Type B pancreatic cell (in vitro differentiated cells): ENCODE measurements at places on chromosomes 12 and 14. TPM values are rescaled to one million over a fixed set of nuclear protein-coding genes. Genes with fewer than 3 reads are reported as not detected.

- DNase-seq = no peak
- no peaks in the 10 kb centered on the region for H3K36me3 ChIP-seq
- H3K4me3 ChIP-seq = no peak overlapping the region
- peaks cover 3% of the 10 kb centered on the region for H3K27me3 ChIP-seq
These were observed 255.0 kb downstream of the AKAP6 start for GRCh38 chr14:32584079-32584478.

GRCh38 chr14:54177019-54177418 is 219.8 kb upstream of the CDKN3 start:
- peaks cover 28% of the 10 kb centered on the region for H3K4me1 ChIP-seq
- no peaks in the 10 kb centered on the region for H3K36me3 ChIP-seq
- H3K4me3 ChIP-seq = no peak overlapping the region
- DNase-seq = no peak
- H3K27me3 ChIP-seq = peaks cover 16% of the 10 kb centered on the region
- no peak overlapping the region for H3K27ac ChIP-seq

Gene ST8SIA1
- total RNA-seq = 1.7 and 6.3 TPM in 2 replicates

Gene NKX2-1
- total RNA-seq = 7.4 and 9.3 TPM in 2 replicates

GRCh38 chr12:69766260-69766659 is 27.6 kb downstream of the RAB3IP start:
- H3K27me3 ChIP-seq = no peaks in the 10 kb centered on the region
- no peak overlapping the region for H3K4me3 ChIP-seq
- no peaks in the 10 kb centered on the region for H3K4me1 ChIP-seq
- no peak overlapping the region for H3K27ac ChIP-seq
- peaks cover 60% of the 10 kb centered on the region for H3K36me3 ChIP-seq
- no peak for DNase-seq

- H3K4me3 ChIP-seq = peak overlapping the region; percentile 92
- H3K36me3 ChIP-seq = peaks cover under 1% of the 10 kb centered on the region
- peak overlapping the region; percentile 72 for H3K27ac ChIP-seq
- H3K27me3 ChIP-seq = peaks cover 5% of the 10 kb centered on the region
- no peak for DNase-seq
These were observed 1.7 kb upstream of the SLC25A29 start for GRCh38 chr14:100307766-100308426.

DNA sequence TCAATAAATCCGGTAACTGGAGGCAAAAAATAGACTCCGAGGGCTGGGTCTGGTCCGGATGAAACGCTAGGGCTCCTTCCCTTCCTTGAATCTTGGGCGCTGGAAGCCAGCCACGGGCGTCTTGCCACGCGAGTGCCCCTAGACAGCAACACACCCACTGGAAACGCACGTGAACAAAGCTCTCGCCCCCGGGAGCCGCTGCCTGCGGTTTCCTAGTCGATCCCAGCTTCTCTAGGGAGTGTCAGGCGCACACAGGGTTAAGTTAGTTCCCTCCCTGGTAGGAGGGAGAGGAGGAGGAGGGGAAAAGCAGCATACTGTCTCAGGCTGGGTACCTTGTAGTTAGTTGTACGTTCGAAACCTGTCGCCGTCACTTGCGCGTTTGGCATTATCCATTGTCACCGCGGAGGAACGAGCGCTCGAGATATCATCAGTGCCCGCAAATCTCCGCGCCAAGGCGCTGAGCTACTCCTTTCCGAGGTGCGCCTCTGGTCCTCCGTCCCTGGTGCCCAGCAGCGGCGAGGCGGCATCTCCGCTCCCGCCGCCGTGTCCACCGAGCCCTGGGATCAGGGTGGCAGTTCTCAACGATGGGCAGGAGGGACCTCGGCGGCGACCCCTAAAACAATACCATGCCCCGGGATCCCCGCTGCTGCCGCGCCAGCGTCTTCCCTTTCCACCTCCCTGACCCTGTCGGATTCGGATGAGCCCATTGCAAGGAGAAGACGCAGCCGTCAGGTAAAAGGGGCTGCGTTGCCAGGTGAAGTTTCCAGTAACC is at the start of gene FLRT2:
Gene FLRT2, plus strand, starts transcription at position 342 of the 772 bp plus-strand sequence. CDS start 91,371 bp downstream, outside the sequence.
- H3K4me3 ChIP-seq = peak within 1 kb of the TSS; percentile 97
- peaks cover 28% of the 10 kb centered on the region for H3K4me1 ChIP-seq
- H3K27ac ChIP-seq = peak within 1 kb of the TSS; percentile 76
- no peak for DNase-seq
- H3K27me3 ChIP-seq = peaks cover 82% of the 10 kb centered on the region

GRCh38 chr12:100199023-100199346 is 1.6 kb upstream of the ACTR6 start:
- DNase-seq = no peak
- H3K36me3 ChIP-seq = peaks cover 9% of the 10 kb centered on the region

DNA sequence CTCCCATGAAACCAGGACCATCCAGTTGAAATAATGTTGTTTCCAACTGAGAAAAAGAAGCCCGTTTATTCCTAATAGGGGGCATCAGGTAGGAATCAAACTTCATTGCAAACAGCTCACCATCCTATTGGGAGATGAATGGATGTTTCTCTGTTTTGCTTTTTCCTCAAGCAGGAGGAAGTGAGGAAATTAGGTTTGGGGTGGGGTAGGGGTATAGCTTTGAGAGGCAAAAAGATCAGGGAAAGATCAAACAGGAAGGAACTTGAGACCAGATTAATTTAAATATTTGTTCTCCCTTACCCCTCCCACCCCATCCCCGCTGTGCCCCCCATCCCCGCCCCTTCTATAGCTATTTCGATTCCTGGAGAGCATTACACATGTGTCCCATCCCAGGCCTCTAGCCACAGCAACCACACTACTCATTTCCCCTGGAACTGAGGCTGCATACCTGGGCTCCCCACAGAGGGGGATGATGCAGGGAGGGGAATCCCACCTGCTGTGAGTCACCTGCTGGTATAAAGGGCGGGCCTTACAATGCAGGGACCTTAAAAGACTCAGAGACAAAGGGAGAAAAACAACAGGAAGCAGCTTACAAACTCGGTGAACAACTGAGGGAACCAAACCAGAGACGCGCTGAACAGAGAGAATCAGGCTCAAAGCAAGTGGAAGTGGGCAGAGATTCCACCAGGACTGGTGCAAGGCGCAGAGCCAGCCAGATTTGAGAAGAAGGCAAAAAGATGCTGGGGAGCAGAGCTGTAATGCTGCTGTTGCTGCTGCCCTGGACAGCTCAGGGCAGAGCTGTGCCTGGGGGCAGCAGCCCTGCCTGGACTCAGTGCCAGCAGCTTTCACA is at the start of gene IL23A:
Gene IL23A, plus strand, starts transcription at position 577 of the 850 bp plus-strand sequence. Its CDS starts 161 bp downstream, at position 738.
- no peak within 1 kb of the TSS for H3K4me3 ChIP-seq
- no peaks in the 10 kb centered on the region for H3K27me3 ChIP-seq
- peak within 1 kb of the TSS; percentile 70 for H3K27ac ChIP-seq
- no peak for DNase-seq

GRCh38 chr12:10849425-10849878 is at the start of gene PRR4:
PRR4 (minus strand) TSS chr12:10849475; CDS start chr12:10849437, 38 bp downstream.
- no peak within 1 kb of the TSS for H3K4me3 ChIP-seq
- DNase-seq = no peak
- H3K27ac ChIP-seq = no peak within 1 kb of the TSS
- peaks cover 48% of the 10 kb centered on the region for H3K36me3 ChIP-seq
- H3K27me3 ChIP-seq = no peaks in the 10 kb centered on the region

- no peaks in the 10 kb centered on the region for H3K27me3 ChIP-seq
- DNase-seq = no peak
- H3K4me3 ChIP-seq = no peak overlapping the region
- peaks cover 5% of the 10 kb centered on the region for H3K4me1 ChIP-seq
- peaks cover 4% of the 10 kb centered on the region for H3K36me3 ChIP-seq
These were observed 170.6 kb upstream of the PWP1 start for GRCh38 chr12:107514887-107515445.

DNA sequence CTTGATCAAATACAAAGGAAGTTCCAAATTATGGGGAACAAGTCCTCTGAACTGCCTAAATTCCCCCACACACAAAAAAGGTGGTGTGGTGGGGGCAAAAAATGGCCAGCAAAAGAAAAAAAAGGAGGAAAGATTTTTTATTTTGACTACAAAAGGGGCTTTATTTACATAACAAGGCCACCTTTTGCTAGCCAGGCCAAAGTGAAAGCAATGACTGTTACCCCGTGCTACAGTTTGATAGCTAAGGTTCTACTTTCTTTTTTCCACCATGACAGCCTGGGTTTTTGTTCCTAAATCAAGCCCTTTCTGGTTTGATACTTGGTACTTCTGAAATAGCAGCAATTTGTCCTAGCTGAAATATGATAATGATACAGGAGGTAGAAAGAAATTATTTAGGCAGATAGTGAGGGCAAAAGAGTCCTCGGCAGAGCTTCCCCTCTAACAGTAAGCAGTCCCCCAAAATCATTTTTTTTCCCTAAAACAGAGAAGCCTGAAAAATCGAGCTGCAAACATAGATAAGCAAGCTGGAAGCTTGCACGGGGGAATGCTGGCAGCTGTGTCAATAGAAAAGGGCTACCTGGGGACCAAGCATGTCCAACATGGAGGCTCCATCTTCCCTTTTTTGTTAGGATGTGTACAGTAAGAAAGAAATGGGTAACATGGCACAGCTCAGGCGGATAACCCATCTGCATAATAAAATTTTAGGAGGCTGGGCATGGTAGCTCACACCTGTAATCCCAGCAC is 8.9 kb upstream of the B4GALNT1 start:
- H3K4me3 ChIP-seq = no peak overlapping the region
- peaks cover 48% of the 10 kb centered on the region for H3K27me3 ChIP-seq
- no peak overlapping the region for H3K27ac ChIP-seq
- H3K4me1 ChIP-seq = no peaks in the 10 kb centered on the region

DNA sequence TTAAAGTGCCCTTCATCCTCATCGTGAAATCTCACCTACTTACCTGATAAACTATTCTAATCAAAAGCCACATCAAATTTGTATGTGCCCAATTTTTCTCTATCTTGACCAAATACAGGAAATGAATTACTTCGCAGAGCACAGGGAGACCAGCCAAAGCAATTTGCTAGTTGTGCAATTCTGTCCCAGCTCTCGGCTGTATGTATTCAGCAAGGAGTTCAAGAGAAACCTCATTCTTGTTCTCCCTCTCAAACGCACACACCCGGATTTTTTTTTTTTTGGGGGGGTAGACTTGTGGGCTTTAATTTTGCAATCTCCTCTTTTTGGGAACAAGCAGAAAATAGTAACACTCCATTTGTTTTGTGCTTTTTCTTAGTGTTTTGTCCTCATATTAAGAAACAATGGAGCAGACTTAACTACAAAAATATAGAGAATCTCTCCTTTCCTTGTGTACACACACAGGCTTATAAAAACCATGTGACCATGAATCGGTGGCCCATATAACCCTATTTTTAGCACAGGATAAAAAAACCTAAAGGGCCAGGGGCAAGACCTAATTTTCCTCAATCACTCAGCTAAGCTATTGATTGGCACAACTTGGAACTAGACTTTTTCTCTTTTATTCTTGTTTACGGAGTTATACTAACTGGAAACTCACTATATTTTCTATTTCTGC is 64.2 kb downstream of the MBIP start:
- H3K4me3 ChIP-seq = no peak overlapping the region
- DNase-seq = no peak
- no peaks in the 10 kb centered on the region for H3K36me3 ChIP-seq

- H3K4me3 ChIP-seq = no peak overlapping the region
- no peaks in the 10 kb centered on the region for H3K36me3 ChIP-seq
- H3K27me3 ChIP-seq = peaks cover 71% of the 10 kb centered on the region
- no peaks in the 10 kb centered on the region for H3K4me1 ChIP-seq
- DNase-seq = no peak
These were observed 1.1 kb upstream of the JPH4 start for GRCh38 chr14:23579739-23580138.

GRCh38 chr12:48695859-48696258 is 13.8 kb upstream of the KANSL2 start:
- peaks cover 44% of the 10 kb centered on the region for H3K36me3 ChIP-seq
- H3K27me3 ChIP-seq = no peaks in the 10 kb centered on the region
- no peak overlapping the region for H3K4me3 ChIP-seq
- H3K27ac ChIP-seq = no peak overlapping the region
- H3K4me1 ChIP-seq = no peaks in the 10 kb centered on the region
- DNase-seq = no peak

- H3K36me3 ChIP-seq = no peaks in the 10 kb centered on the region
- H3K27ac ChIP-seq = no peak overlapping the region
- DNase-seq = no peak
These were observed 121.2 kb upstream of the RTL1 start for GRCh38 chr14:101024686-101025085.

- no peak overlapping the region for H3K4me3 ChIP-seq
- DNase-seq = no peak
- peaks cover 14% of the 10 kb centered on the region for H3K4me1 ChIP-seq
These were observed 91.9 kb downstream of the SLC24A4 start for GRCh38 chr14:92414690-92415445.

DNA sequence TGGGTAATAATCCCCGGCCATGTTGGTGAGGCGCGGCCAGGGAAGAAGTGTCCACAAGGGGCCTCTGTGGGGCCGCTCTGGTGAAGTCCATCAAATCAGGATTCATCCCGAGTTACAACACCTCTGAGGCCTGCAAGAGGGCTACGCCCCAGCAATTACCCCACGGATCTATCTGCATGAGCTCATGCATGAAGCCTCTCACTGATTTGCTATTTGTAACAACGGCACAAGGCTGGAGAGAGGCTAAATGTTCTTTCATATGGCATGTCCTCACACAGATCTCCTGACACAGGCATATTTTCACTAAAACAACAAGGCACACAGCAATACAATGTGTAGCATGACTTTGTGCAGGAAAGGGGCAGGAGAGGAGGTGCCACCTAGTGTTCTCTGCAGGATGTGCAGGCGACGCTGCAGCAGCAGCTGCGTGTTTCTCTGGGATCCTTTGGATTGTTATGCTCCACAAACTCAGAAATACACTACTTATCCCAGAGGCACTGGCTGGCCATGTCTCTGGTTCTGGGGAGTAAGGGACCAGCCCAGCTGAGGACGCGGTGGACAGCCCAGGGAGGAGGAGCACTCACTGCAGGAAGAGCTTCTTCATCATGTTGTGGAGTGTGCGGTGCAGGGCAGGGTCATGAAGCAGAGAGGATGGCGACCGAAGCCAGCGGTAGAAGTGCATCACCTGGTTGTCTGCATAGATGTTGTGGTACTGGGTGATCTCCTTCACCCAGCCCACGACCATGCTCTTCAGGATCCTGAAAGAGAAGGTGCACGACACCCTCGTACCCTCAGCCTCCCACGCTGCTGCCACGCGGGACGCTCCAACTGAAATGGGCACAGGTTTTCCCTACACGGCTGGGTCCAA is 20.2 kb downstream of the P2RX2 start:
- H3K27me3 ChIP-seq = no peaks in the 10 kb centered on the region
- no peak overlapping the region for H3K27ac ChIP-seq
- H3K4me3 ChIP-seq = no peak overlapping the region
- peaks cover 6% of the 10 kb centered on the region for H3K4me1 ChIP-seq
- no peak for DNase-seq

Gene PA2G4
- 115 and 141 TPM in 2 replicates for total RNA-seq

Gene CCDC77
- total RNA-seq = 17.8 and 24.1 TPM in 2 replicates

Gene CBLN3
- total RNA-seq = 1.4 and 2.4 TPM in 2 replicates

Gene LHX5
- 0.12 TPM in 1 of 2 replicates, not detected in the other for total RNA-seq
